ENCODE measurements at places on chromosomes 2 and 18.

DNA sequence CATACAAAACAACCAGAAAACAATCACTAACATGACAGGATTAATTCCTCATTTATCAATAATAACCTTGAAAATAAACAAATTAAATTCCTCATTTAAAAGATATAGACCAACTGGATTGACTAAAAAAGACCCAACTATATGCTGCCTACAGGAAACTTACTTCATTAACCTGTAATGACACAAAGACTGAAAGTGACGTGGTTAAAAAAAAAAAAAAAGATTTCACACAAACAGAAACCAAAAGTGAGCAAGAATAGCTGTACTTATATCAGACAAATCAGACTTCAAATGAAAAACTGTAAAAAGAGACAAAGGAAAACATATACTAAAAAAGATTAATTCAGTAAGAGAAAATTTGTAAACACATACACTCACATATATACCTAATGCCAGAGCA is 201.2 kb downstream of the CCDC178 start:
- no peak for DNase-seq

- DNase-seq, result no peak
Observed at GRCh38 chr2:64649013-64649484, 4.7 kb downstream of the SERTAD2 start.

- no peak for DNase-seq
Observed at GRCh38 chr2:232484628-232485347, 2.8 kb downstream of the ECEL1 start.

DNA sequence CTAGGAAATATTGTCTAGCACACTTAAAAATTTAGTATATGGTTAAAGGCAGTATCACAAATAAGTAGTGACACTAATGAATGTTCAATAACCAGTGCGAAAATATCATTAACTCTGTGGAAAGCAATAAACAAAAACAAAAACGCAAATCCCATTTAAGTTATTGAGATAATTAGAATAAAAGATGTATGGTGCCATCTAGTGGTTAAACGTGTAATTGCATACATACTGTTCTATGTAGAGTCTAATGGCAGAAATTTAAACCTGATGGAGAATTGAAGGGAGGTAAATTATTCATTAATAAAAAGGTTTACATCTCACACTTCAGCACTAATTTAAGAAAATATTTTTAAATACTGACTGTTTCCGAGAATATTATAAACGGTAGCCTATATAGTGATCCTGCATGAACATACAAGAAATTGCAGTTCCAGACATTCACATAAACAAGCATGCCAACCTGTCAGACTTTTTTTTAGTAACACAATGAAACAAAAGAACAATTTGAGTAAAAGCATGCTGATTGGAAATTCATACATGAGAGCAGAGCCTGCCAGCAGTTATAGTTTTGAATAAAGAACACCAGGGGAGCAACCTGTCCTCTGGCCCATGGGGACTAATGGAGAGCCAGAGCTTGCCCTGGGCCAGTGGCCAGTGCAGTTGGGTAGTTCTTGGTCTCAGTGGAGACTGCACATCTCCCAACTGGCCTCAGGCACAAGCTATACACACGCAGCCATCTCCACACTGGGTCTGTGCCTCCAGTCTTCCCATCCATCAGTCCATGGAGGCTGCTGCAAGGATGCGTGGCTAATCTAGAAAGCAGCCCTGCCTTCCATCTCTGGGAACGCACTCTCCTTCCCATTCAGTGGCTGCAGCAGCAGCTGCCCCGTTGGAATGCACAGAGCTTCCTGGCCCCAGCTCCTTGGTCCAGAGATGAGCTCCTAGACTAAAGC is 28.0 kb downstream of the GCG start:
- DNase-seq, result no peak

GRCh38 chr2:88599527-88599926 is 27.7 kb downstream of the EIF2AK3 start:
- no peak for DNase-seq

DNA sequence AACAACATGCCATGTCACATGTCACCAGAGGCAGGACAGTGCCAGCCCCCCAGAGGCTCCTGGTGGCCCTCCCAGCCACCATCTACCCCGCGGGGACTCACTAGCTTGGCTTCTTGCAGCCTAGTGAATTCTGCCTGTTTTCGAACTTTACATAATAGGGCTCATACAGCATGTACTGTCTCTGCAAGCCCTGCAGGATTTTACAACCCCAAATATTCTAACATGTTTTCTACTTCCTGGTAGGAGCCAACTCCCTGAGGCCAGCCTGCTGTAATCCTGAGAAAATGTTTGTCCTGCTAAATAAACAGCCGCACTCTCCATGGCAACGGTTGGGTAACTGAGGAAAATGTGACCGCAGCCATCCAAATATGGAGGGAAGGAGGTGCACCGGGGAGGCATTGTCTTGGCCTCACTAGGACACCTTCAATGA is 2.7 kb downstream of the PER2 start:
- no peak for DNase-seq

DNA sequence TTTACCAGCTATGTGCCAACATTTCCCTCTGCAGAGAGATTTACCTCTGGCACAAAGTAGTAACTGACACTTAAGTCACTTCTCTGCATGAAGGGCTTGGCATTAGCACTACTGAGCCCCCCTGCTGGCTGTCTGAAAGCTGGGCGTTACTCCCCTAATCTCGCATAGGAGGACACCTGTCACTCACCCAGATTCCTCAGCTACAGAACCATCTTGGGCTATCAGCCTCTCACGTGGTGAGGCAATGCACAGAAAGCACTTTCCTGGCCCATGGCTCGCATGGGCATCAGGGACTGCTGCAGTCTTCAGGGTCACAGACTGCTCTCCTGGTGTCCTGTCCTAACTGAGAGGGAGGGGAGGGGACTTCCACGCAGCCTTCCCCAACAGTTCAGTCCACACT is 12.0 kb downstream of the SERPINE2 start:
- no peak for DNase-seq

DNA sequence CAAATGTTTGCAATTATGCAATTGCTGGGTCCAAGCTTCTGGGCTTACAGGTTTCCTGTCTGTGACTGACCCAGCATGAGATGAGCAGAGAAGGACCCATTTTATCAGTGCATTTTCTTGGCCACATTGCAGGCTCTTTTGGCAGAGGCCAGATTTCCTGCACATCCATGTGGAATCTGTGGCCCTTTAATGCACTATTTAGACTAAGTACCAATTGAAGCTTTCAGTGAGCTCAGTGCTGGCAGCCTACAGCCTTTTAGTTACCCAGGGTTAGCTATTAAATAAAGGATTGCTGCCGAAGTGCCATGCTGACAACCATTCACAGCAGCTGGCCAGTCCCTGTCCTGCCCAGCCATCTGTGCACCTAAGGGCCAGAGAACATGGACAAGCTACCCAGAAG is 165.0 kb downstream of the ANKRD30B start:
- no peak for DNase-seq

DNA sequence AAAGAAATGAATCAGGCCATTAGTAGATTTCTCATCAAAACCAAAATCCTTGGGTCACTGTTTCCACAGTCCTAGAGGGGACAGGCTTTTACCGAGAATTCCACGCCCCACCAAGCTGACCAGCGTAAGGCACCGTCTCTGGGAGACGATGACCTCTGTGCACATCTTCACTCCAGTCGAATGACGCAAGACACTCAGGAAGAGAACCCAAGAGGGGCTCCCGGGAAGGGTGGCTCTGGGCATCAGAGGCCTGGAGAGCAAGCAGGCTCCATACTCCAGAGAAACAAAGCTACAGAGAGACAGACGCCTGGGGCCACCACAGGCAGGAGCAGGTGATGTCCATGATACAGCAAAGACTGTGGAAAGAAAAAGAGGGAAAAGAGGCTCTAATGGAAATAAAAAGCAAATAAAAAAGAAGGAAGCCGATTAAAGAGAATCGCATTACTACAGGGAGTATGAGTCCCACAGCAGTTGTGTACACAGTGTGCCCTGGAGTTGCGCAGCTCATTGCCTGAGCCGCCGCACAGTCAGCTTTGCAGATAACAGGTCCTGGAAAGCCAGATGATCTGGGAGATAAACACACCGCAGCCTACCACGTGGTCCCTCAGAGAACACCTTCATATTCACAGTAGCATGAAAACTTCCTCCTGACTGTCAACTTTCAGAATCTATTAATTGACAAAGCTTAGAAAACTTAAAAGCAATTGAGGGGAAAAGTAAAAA is 572.7 kb upstream of the SALL3 start:
- no peak for DNase-seq

GRCh38 chr2:143525402-143525860 is 396.2 kb downstream of the ARHGAP15 start:
- DNase-seq, result no peak

DNA sequence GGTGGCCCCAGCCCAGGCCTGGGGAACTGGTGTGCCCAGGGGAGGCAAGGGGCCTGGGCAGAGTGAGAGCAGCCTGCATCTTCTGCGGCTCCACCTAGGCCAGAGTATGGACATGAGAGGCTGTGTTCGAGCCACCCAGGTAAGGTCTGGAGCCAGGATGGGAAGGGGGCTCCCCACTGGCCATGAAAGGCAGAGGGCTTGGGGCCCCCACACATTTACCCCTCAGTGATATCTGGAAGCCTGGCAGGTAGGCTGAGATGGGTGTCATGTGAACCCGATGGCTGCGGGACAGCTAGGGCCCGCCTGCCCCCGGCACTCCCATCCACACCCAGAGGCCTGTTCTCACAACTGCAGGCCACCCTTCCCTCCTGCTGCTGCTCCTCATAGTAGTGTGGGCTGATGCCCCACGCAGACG is 13.2 kb downstream of the ADRA2B start:
- no peak for DNase-seq

GRCh38 chr2:46047290-46047689 is 249.9 kb upstream of the EPAS1 start:
- no peak for DNase-seq

DNA sequence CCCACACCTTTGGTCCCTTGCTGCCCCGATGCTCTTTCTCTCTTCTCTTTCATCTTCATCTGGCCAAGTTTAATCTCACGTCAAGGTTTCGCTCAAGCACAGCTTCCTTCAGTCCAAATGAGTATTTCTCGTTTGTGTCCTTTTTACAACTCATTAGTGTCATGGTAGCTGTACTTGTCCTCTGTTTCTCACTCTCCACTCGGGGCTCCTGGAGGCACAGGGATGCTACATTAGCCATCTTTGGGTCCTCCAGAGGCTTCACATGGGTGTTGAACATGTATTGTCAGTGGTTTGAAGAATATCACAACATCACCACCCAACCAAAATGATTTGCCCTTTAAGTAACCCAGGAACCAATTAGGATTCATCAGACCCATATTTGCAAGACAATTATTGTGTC is 30.4 kb downstream of the MYCN start:
- no peak for DNase-seq

- DNase-seq, result no peak
Observed at GRCh38 chr2:169116327-169116726, 47.0 kb downstream of the DHRS9 start.

GRCh38 chr2:145655165-145655765 is 1135.3 kb upstream of the ZEB2 start:
- DNase-seq, result no peak

DNA sequence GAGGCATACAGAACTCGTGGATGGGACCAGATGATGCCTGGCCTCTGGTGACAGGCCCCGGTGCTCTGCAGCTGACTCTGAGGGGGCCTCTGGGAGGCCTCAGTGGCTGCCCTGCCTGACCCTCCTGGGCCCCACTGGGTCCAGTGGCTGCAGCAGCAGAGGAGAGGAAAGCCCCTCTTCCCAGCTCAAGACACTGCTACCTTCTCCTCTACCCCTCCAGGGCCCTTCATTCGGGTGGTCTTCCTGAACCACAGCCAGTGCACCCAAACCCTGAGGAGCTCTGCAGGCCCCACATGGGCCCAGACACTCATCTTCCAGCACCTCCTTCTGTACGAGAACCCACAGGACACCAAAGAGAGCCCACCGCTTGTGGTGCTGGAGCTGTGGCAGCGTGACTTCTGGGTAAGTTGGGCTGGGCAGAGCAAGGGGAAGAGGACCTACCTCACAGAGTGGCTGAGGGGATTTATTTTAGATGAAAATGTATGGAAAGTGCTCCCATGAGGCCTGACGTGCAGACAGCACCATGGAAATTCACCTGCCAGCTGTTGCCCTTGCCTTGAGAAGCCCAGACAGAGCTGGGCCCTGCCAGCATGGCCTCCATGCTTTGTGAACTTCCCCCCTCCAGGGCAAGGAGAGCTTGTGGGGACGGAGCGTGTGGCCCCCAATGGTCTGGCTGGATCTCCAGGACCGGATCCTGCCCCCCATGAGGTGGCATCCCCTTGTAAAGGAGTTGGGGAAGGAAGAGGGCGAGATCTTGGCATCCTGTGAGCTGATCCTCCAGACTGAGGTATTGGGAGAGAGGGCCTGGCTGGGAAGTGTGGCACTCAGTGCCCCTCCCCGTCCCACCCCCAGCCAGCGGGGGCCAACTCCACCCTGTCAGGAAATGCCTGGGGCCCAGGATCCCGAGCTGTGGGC is 46.3 kb downstream of the LMAN2L start:
- DNase-seq, result no peak

DNA sequence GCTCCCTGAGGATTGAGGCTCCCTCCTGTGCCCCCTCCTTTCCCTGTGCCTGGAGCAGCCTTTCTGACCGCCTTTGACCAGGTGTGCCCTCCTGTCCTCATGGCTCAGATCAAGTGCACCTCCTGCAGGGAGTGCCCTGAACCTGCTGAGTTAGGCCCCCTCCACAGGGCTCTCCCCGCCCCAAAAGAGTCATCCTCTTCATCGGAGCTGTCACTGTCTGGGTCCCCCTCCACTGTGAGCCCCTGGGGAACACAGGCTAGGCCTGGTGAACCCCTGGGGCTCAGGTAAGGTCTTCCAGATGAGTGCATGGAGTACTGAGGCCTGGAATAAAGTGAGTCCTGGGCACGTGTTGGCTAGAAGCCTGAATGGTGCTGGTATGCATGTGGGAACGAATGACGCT is 173.5 kb downstream of the INHBB start:
- no peak for DNase-seq

DNA sequence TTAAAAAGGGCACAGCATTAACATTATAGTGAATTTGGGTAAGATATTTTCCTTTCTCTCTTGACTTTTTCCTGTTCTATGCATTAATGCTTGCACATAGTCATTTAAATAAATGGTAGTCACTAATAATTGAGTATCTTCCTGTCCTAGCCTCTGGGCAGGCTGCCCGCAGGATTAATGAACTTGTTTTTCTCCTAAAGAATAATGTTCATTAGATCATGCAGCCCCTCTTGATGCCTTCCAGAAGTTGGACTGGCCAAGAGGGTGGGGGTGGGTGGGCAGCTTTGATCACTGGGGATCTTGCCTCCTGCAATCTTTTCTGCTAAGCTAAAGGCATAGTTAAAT is 514.5 kb upstream of the CDH2 start:
- DNase-seq, result no peak

- DNase-seq, result no peak
Observed at GRCh38 chr2:215796140-215796855, 217.1 kb downstream of the MREG start.

GRCh38 chr2:54557601-54558187 is 101.6 kb downstream of the SPTBN1 start:
- DNase-seq, result no peak

- DNase-seq, result no peak
Observed at GRCh38 chr18:37430357-37431076, 135.1 kb downstream of the CELF4 start.

DNA sequence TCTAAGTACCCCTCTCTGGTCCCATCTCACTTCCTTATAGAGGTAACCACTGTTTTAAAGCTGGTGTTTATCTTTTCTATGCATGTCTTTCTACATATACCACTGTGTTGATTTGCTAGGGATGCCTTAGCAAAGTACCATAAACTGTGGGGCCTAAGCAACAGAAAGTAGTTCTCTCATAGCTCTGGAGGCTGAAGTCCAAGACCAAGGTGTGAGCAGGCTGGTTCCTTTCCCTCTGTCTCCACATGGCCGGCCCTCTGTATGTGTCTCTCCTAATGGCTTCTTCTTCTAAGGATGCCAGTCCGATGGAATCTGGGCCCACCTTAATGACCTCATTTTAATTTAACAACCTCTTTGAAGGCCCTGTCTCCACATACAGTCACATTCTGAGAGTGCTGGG is 40.8 kb upstream of the ROCK2 start:
- no peak for DNase-seq

All from stimulated activated CD8-positive, alpha-beta memory T cell treated with anti-CD3 and anti-CD28 coated beads, Interleukin-15, amount 100 ng/mL, for 4 hours (primary cell).